ENCODE measurements at places on chromosomes 2 and 18.

GRCh38 chr2:151728804-151729414 lies 5.4 kb downstream of the NEB start:
- peak; percentile 8 for DNase-seq

GRCh38 chr2:62705859-62706720 lies 577 bp downstream of the EHBP1 start:
- DNase-seq: peak; percentile 64

- DNase-seq: no peak
Measured at GRCh38 chr2:44107974-44108373, 60.7 kb upstream of the PPM1B start.

- no peak for DNase-seq
Measured at GRCh38 chr2:10433947-10434885, 13.9 kb downstream of the ODC1 start.

DNA sequence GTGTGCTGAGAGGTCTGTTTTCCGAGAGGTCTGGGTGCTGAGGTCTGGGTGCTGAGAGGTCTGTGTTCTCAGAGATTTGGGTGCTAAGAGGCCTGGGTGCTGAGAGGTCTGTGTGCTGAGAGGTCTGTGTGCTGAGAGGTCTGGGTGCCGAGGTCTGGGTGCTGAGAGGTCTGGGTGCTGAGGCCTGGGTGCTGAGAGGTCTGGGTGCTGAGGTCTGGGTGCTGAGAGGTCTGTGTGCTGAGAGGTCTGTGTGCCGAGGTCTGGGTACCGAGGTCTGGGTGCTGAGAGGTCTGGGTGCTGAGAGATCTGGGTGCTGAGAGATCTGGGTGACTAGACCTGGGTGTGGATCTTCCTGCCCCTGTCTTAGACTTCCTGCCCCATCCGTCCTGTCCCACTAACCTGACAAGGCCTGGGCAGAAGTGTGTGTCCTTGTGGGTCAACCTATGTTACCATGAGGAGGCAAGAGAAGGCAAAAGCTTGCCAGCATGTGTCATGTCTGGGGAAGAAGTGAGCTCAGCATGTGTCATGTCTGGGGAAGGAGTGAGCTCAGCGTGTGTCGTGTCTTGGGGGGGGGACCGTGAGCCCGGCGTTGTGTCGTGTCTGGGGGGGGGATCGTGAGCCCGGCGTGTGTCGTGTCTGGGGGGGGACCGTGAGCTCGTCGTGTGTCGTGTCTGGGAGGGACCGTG lies 69.3 kb downstream of the KCNG2 start:
- DNase-seq: no peak

- DNase-seq: no peak
Measured at GRCh38 chr2:99928470-99929053, 213.8 kb downstream of the AFF3 start.

All from NCI-H1092 treated with DMSO at 0.1 percent for 48 hours (cell line).